Skin of body (tissue), 3 donors: ENCODE measurements at places on chromosomes 2 and 18. TPM values are rescaled to one million over a fixed set of nuclear protein-coding genes. Genes with fewer than 3 reads are reported as not detected.

GRCh38 chr2:29518010-29518409, 402.8 kb downstream of the CLIP4 start:
- no peak for DNase-seq

- DNase-seq = no peak
Measured at GRCh38 chr2:67854798-67855197, 208.0 kb downstream of the C1D start.

GRCh38 chr2:9303528-9304225, 97.1 kb downstream of the ASAP2 start:
- no peak for DNase-seq

The LRRTM1 gene
- total RNA-seq = 0.10 TPM

The ZNF396 gene
- 1.6 TPM for total RNA-seq

The PLB1 gene
- total RNA-seq = 7.2 TPM

- peak; percentile 88 for DNase-seq
Measured at GRCh38 chr18:6885992-6886796, 156.7 kb downstream of the ARHGAP28 start.

DNA sequence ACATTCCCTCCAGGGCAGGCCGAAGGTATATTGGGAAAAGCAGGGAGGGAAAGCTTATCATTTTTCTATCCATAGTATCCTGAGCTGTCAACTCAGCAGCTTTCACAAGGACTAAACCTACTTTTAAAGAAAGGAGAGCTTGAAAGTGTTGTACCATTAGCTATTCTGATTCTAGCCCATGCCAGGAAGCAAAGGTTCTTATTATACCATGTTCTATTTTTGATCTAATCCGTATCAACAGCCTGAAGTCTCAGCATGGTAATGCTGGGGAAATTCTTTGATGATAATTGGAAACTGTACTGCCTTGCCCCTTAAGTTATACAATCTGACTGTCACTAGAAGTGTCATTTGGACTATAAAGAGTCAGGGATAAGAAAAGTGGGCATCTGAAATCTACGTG, 193.3 kb downstream of the IKZF2 start:
- DNase-seq = no peak

GRCh38 chr18:46333431-46334135, 229.4 kb downstream of the HAUS1 start:
- peak; percentile 18 for DNase-seq

- no peak for DNase-seq
Measured at GRCh38 chr2:170204298-170204951, 26.5 kb downstream of the MYO3B start.

- no peak for DNase-seq
Measured at GRCh38 chr2:224449212-224450147, 47.6 kb upstream of the FAM124B start.

GRCh38 chr18:35841283-35841682, 131.2 kb upstream of the RMP24 start:
- no peak for DNase-seq

The FBXO11 gene
- 109 TPM for total RNA-seq

The SERPINB10 gene
- 3.9 TPM for total RNA-seq

GRCh38 chr2:164054651-164055050, 318.8 kb upstream of the FIGN start:
- DNase-seq = no peak

GRCh38 chr2:216695401-216695821, at the start of gene IGFBP5:
Gene IGFBP5, minus strand, starts transcription at chr2:216695549. Its CDS starts 774 bp downstream, at chr2:216694775.
- DNase-seq = peak; percentile 96

DNA sequence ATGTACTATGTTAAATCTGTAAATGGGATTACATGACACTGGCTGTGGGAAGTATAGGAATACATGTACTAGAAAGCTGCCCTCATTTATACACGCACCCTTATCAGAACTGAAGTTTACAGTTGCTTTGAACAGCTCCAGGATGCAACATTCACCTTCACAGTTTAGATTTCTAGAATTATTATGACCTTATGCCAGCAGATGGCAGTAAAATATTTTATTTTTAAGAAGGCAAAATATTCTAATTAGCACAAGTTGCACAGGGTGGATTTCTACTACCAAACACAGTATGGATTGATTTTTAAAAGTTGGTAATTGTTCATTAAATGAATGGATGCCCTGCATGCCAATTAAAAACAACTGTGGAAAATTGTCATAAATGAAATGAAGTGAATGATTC, 670.4 kb downstream of the KCNJ3 start:
- no peak for DNase-seq

The TM4SF20 gene
- not detected for total RNA-seq

DNA sequence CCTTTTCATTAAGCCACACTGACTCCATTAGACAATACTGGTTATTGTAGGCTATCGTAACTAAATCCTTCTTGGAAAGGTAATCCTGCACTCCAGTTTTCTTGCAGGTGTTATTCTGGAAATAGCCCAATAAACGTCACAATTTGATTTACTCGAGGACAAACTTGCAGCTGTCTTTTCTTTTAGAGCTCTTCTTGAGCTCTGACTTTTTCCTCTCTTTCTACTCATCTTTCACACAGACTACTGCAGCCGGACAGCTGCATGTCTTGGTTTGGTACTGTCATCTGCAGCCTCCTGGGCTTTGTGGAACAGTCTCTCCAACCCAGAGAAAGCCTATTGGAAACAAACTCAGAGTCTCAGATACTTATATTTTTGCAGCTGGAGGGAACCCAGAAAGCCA, 23.0 kb upstream of the MSGN1 start:
- DNase-seq = no peak

DNA sequence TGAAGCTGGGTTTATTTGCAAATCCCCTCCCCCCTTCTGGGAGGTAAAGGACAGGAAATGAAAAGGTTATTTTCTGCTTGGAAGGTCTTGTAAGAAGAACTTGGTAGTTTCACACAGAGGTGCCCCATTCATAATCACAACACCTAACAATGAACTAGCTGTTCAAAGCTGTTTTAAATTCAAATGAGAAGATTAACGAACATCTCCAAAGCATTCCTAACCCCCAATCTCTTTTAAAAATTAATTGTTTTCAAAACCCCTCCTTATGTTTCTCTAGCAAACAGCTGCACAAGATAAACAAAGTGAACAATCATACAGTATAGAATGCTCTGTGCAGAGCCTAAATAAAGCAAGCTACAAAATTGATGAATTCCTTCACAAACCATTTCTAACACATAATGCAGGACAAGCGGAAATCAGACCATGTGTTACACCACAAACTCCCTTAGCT, 271.4 kb downstream of the SATB2 start:
- peak; percentile 19 for DNase-seq

- no peak for DNase-seq
Measured at GRCh38 chr18:3135536-3135935, 84.2 kb downstream of the MYOM1 start.

GRCh38 chr18:45165871-45166270, 449.4 kb upstream of the SLC14A2 start:
- no peak for DNase-seq

DNA sequence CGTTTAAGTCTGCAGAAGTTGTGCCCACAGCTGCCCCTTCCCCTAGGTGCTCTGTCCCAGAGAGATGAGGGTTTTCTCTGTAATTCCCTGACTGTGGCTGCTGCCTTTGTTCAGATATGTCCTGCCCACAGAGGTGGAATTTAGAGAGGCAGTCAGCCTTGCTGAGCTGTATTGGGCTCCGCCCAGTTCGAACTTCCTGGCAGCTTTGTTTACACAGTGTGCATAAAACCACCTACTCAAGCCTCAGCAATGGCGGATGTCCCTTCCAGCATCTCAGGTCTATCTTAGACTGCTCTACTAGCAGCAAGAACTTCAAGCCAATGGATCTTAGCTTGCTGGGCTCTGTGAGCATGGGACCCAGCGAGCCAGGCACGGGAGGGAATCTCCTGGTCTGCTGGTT, 48.1 kb downstream of the LHCGR start:
- DNase-seq = no peak

The MYO1B gene
- total RNA-seq = 150 TPM

The RUFY4 gene
- 0.10 TPM for total RNA-seq

The SCN1A gene
- 0.10 TPM for total RNA-seq

- no peak for DNase-seq
Measured at GRCh38 chr2:66058675-66059074, 376.2 kb upstream of the MEIS1 start.

GRCh38 chr2:70751881-70752280, 16.1 kb downstream of the ADD2 start:
- DNase-seq = no peak

GRCh38 chr18:51030537-51031258, 685 bp downstream of the SMAD4 start:
- DNase-seq = peak; percentile 19

The TANC1 gene
- total RNA-seq = 43.7 TPM

- DNase-seq = no peak
Measured at GRCh38 chr2:111053825-111054515, 66.7 kb upstream of the BCL2L11 start.

DNA sequence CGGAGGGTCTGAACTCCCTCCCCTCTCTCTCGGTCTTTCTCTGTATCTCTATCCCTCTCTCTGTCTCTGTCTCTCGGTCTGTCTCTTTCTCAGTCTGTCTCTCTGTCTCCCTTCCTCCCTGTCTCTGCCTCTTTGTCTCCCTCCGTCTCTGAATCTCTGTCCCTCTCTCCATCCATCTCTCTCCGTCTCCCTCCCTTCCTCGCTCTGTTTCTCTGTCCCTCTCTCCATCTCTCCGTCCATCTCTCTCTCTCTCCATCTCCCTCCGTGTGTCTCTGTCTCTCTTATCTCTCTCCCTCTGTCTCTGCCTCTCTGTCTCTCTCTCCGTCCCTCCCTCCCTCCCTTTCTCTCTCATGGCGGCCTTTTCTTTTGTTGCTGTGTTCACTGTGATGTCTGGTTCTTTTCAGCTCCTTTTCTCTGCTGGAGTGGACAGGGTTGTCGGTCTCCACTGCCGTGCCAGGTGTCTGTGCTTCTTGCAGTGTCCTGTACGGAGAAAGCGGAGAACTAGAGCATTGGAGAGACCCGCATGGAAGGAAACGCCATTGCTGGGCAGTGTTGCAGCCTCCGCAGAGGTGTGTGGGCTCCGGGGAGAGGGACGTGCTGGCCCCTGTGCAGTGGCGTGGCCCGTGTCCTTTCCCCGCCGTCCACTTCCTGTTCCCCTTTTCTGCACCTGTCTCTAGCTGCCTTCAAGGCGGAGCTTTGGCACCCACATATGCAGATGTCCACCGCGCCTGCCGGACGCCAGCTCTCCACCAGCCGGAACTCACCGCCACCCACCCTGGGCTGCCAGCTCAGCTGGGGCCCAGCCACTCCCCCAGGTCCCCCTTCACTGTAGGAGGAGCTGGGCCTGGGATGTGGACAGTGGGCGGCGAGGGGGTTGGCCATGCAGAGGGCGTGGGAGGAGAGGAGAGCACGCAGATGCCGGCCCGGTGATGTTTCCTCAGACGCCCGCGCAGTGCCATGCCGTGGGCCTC, 113.1 kb downstream of the NFATC1 start:
- DNase-seq = no peak

DNA sequence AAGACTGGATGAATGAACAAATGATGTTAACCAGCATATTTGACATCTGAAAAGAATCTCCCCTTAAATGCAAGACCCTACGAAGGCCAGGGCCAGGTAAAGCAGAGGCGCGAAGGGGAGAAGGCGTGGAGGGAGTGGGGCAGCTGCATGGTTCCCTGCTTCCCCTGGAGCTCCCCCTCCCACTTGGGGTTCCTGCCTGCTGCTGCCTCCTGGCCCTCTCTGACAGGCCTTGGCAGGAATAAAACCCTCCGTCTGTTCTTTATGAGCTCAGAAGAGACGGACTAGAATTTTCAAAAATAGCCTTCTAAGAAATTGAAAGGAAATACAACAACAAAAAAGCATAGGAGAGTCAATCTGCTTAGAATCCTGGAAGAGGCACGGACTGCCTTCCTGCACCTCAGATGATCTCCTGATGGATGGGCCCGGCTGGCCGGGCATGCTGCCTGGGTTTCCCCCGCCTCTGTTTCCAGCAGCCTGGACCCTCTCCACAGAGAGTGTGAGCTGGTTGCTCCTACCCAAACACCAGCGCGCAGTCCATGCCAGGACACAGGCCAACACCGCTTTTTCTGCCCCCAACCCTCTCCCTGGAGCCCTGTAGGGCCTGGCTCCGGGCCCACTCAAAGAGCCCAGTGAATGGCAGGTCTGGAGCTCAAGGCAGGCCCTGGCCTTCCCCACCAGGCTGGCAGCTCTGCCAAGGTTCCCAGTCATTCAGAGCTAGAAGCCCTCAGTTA, 23.9 kb downstream of the CFAP65 start:
- no peak for DNase-seq

DNA sequence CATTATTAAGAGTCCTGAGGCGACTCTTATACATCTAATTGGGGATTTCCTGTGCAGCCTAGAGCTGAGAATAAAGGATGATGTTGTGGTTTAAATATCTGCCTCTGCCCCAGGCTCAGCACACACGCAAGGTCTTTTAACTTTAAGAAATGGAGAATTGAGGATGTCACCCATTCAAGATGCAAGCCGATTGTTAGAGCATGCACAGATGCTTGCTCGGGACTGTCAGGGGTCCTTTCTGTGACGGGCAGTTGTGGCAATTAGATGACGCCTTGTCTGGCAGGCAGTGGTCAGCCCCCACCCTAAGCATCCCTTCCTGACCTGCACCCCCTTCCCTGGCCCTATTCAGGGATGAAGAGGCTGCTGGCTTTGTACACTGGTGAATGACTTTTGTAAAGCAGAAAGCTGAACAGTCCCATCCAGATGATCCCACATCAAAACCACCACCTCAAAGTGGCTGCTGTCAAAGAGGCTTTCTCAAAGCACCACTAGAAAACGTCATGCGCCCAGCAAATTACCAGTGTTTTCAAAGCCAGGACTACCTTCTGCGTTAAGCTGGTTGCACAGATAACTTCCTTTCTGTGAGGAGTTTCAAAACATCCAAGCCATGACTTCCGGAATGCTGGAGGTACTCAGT, 23.7 kb downstream of the FAM178B start:
- DNase-seq = no peak

The CFAP65 gene
- not detected for total RNA-seq

DNA sequence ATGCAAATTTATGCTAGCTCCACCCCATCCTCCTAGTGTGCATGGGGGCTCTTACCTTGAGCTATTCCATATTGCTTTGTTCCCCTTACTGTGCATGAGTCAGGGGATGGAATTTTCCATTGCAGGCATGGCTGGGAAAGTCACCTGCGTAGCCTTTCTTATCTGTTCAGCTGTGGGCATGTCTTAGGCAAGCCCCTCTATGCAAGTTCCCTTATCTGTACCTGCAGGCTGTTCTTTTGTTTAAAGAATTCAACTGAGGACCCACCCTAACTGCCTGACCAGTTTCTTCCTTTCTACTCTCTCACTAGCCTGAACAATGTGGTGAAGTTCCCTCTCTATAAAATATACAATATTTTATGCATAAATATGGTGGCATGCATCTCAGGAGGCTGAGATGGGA, 54.2 kb upstream of the CDCA7 start:
- no peak for DNase-seq
